ENCODE measurements at places on chromosomes 7 and 10. TPM values are rescaled to one million over a fixed set of nuclear protein-coding genes. Genes with fewer than 3 reads are reported as not detected.

Gene PLXNA4
- total RNA-seq = 0.34 TPM

DNA sequence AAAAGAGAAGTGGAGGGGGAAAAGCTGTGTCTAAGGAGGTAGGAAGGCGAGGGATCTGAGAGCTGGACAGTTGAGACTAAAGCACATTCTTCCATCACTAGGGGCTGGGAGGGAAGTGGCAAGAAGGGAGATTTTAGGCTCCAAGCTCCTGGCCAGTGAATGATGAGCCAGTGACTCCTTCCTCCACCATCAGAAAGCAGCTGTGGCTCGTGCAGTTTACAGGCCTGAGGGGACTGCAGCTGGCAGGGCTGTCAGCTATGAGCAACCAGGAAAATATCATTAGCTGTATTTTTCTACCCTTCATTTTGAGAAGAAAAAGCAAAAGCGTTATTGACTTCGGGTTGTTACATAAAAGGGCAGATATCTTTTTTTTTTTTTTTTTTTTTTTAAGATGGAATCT lies 60.7 kb downstream of the GPAM start:
- DNase-seq = no peak

- DNase-seq = peak; percentile 89
Measured at GRCh38 chr7:41579961-41580935, 122.6 kb downstream of the INHBA start.

GRCh38 chr7:42475082-42475481 lies 238.1 kb upstream of the GLI3 start:
- no peak for DNase-seq

GRCh38 chr10:3217301-3217700 lies 44.7 kb upstream of the PITRM1 start:
- DNase-seq = no peak

GRCh38 chr10:98486421-98486820 lies 39.7 kb upstream of the HPS1 start:
- DNase-seq = no peak

GRCh38 chr10:27440478-27440877 lies 63.6 kb upstream of the RAB18 start:
- no peak for DNase-seq

GRCh38 chr7:5437348-5437892 lies 13.8 kb upstream of the TNRC18 start:
- DNase-seq = no peak

DNA sequence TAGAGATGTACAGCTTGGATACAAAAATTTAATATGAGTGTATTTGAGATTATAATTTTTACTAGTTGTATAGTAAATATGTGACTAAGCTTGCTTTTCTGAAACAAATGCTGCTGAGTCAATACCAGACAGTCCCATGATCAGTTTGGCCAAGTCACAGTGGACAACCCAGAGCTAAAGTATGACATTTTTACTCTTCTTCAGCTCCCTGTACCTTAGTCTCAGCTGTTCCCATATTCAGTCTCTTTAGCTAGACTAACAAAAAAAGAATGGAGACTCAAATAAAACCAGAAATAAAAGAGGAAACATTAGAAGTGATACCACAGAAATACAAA lies 189.3 kb downstream of the CTNNA3 start:
- DNase-seq = no peak
